ENCODE measurements at places on chromosomes 2 and 18.

GRCh38 chr2:145079641-145080040, 559.7 kb upstream of the ZEB2 start:
- no peak for DNase-seq

- no peak for DNase-seq
Observed at GRCh38 chr2:28627722-28628480, 123.7 kb upstream of the PPP1CB start.

DNA sequence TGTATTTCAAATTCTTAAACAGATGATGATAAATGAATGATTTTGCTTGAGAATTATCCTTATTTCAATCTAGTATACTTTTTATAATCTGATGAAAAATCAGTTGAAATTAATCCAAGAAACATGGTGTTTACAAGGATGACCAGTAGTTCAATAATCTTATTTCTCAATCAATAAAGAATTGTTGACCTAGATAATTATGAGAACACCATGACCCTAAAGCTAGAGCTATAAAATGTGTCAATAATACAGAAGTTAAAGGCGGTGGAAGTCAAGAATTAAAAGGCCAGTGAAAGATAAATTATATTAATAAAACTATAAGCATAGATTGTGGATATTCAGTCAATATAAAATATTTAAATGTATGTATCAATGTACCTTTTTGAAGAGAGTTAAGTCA, 667.4 kb upstream of the GCFC2 start:
- no peak for DNase-seq

- no peak for DNase-seq
Observed at GRCh38 chr2:105409717-105410116, 10.9 kb upstream of the FHL2 start.

- DNase-seq = no peak
Observed at GRCh38 chr2:24690524-24690923, 102.7 kb downstream of the PTRHD1 start.

DNA sequence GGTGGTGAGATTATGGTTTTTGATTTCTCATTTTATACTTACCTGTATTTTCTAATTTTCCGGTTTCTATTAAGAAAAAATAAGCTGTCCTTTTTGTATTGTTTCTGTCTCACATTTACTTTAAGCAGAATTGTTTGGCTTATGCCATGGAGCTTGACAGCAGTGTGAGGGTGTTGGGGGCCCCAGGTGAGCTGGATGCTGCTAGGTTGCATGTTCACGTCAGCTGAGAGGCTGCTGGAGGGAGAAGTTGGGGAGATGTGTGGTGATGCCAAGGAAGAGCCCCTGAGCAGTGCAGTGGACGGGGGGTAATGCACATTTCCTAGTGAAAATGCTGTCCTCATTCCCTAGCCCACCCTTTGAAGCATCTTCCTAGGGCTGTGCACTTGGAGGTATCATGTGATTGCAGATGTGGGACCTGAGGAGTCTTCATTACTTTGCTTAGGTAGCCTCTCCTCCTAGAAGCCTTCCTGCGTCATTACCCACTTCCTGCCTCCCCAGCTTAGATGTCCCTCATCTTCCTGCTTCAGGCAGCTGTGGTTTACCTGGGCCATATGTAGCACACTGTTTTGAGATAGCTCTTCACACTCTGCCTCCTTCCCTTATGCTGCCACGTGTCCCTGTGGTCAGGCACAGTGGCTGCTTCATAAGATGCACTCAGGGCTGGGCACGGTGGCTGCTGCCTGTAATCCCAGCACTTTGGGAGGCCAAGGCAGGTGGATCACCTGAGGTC, 16.2 kb downstream of the ATG16L1 start:
- DNase-seq = peak; percentile 89

GRCh38 chr2:99399063-99399462, 61.9 kb downstream of the EIF5B start:
- no peak for DNase-seq

DNA sequence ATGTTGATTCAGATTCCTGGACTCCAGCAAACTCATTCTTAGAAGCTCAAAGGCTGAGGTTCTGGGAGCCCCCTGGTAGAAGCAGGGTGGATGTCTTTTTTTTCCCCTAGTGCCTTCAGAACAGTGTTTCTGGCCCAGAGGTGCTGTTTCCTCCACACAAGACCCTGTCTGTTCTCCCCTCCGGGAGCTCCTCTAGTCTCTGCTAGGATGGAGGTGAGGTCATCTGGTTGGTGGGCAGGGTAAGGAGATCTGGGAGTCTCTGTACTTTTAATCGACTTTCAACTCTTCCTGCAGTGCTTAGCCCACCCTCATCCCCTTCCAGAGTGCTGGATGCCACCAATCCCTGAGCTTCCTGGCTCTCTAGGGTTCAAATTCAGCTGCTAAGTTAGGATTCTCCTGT, 192.0 kb downstream of the SH3BP4 start:
- no peak for DNase-seq

DNA sequence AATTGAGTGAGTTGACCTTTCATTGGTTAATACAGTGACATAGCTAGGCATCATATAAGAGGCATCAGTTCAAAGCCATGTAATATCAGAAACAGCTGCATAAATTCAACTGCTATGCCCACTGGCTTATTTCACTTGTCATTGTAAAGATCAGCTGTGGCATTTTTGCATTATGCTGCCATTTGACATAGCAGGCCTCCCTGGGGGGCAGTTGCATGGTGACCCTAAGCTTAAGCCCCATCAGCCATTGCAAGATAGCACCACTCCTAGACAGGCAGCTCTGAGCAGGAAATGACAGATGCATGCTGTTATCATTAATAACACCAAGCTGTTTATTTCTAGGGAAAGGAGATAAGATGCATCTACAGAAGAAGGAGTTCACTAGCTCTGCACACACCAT, 233.4 kb upstream of the CNTNAP5 start:
- no peak for DNase-seq

DNA sequence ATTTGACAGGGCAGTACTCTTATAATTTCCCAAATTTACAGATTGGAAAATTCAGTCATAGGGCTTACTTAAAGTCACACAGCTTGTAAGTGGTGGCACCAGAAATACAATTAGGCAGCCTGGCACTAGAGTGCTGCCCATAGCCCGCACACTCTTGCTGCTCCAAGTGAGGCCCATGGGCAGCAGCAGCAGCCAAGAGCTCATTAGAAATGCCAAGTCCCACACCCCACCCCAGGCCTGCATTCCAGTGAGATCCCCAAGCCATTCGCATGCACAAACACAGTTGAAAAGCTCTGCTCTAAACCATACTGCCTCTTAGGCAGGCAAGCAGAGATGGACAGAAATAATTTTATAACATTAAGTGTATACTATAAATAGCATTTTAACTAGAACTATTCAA, 379.3 kb upstream of the PKDCC start:
- DNase-seq = no peak

All from CD4-positive, alpha-beta T cell treated with Interleukin-15 for 1 hour (primary cell).